ENCODE measurements at places on chromosomes 3 and 15.

- DNase-seq: no peak
Measured at GRCh38 chr3:294096-294495, 97.5 kb downstream of the CHL1 start.

DNA sequence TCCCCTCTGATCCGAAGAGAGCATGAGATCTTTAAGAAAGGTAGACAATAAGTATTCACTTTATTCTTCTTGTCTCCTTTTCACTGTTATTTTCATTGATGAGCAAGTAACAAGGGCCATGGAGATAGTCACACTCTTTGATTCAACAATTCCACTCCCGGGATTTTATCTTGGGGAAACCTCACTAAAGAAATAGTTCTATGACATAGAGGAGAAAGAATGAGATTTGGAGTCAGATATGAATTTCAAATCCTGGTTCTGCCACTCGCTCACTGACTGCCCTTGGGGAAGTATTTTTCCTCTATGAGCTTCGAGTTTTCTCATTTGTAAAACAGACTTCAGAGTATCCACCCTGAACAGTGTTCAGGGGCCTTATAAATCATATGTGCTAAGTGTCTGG is 514.6 kb downstream of the NLGN1 start:
- no peak for DNase-seq

GRCh38 chr3:152060701-152061100 is 187.3 kb downstream of the SUCNR1 start:
- DNase-seq: no peak

DNA sequence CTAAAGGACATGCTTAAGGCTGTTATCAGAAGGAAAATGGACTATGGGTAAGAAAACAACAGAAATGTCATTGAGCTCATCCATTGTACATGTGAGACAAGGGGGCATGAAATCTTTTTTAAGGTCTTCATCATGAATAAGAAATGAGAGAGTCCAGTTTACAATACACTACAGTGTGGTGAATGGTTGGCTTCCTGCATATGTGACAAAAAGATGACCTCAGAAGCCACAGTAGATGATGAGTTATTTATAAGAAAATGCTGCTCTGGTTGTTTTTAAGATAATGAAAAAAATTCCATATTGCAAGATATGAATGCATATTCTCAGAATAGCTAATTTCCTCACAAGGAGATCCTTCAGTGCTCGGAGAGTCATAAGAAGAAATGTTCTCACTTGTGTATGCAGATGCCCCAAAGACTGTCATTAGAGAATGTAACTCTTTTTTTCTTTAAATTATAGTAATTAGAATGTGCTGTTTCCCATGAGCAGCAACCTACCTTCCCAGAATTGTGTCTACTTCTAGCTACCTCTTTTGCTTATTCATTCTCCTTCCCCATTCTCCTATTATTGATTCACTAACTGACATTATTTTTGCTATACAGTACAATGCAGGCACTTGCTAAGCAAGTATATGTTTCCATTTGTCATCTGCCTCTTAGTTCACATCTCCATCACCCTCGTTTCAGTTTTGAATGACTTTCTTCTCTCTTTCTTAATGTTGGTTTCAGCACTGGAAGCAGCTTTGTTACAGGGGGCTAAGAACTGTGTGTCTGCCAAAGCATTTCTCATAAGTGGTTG is 152.0 kb upstream of the PEX5L start:
- DNase-seq: no peak

- DNase-seq: no peak
Measured at GRCh38 chr3:143220741-143221140, 101.2 kb downstream of the CHST2 start.
